GDM1 (cell line): ENCODE measurements at places on chromosomes 16 and 17.

DNA sequence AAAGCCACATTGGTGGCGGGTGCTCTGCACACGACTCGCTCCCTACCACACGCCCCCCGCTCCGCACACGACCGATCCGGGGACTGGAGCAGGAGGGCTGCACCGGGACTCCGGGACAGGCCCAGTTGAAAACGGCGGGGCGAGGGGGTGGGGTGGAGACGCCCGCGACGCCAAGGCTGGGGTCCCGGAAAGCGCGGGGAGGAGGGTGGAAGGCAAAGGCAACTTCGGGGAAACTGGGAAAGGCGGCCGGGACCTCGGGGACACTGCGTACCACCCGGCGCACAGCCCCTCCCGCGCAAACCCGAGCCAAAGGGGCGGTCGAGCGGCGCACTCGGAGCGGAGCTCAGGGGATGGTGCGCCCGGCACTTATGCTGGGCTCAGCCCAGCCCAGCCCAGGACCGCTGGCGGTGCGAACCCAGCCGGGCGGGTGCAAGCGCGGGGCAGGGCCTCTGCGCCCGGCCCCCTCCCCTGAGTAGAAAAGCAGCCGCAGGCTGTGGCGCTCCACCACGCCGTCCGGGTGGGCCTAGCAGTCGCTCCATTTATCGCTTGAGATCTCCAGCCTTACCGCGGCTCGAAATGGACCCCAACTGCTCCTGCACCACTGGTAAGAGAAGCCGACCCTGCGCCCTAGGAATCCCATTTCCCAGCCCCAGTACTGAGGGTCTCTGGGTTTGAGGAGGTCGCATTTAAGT, at the start of gene MT1M:
MT1M (plus strand) TSS at position 504 of the 692 bp plus-strand sequence; CDS start at position 577, 73 bp downstream.
- no peak for DNase-seq

GRCh38 chr17:41264599-41264998, 579 bp upstream of the KRTAP9-6 start:
- no peak for DNase-seq

DNA sequence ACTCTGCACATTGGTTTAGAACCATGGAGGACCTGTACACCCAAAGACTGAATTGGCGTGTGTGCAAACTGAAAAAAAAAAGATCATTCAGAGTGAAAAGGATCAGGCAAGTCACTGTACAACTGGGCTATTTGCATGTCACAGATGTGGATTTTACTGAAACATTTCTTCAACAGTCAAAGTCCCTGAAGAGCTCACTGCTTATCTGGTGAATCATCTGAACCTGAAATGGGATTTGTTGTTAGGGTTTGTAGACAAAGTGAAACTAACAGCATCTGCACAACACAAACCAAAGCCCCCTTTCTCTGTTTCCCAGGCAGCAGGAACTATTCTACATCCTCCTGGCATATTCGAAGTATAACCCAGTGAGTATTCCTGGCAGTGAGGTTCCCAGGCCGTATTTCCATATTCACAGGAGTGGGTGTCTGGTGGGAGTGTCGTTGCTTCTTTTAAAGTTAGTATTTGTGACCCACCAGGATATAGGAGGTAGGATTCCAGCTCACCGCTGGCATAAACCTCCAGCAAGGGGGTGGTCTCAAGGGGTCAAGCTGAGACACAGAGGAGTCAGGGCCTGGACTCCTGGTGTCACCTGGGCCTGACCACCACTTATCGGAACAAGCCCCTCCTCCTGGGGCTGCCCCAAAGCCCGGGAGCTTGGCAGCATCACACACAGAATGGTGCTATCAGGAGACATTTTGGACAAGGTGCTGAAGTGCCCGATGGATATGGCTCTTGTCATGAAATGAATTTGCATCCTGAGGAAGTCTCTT, 80.9 kb downstream of the GOSR1 start:
- no peak for DNase-seq

GRCh38 chr17:32265192-32265923, at the start of gene RHBDL3:
RHBDL3 (plus strand) TSS chr17:32265832; CDS start chr17:32266190, 358 bp downstream.
- no peak for DNase-seq

GRCh38 chr16:12740986-12741610, 62.6 kb downstream of the CPPED1 start:
- no peak for DNase-seq

DNA sequence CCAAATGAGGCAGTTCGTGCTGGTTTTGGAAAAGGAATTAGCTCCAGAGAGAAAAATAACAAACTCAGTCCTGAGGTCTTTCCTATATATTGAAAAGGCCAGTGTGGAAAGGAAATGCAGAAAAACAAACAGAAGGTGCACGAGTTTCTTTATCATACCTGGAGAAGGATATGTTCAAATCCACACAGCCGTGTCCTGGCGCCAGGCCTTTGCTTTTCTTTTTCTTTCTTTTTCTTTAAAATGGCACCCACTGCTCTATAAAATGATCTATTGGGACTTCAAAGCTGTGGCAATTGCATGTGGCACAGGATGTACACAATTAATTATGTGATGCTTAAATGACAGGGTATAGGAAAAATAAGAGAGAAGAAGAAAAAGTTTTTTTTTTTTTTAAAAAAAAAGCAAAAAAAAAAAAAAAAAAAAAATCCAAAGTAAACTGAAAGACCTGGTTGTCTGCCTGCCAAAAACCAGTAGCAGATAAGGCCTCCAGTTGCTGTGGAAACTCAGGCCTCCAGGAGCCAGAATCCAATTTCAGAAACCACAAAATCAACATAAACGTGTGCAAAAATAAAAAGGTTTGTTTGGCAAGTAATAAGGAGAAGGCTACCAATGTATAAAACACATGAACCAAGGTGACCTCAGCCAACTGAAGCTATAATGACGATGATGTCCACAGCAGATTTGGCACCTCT, 957.6 kb upstream of the SOX9 start:
- no peak for DNase-seq

DNA sequence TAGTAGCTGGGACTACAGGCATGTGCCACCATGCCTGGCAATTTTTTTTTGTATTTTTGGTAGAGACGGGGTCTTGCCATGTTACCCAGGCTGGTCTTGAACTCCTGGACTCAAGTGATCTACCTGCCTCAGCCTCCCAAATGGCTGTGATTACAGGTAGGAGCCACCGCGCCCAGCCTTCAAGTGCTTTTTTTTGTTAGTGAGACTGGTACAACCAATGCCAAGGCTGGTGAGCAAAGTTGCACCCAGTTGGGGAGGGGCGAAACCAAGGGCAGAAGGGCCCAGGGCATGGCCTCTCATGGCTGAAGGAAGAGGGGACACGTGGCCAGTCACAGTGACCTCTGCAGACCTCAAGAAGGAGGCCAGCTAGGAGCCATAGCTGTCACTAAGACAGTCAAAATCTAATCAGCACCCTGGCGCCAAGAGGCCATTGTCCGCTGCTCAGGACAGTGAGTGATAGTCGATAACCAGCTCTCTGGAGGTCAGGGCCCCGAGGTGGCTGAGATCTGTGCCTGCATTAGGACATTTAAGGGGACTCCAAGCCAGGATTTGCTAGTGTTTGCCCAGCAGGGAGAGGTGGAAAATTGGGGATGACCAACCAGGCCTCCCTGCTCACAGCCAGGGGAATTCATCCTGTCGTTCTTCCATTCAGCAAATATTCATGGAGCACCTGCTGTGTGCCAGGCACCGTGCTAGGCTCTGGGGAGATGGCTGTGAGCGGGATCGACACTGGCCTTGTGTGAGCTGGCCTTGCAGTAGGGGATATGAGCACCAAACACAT, 10.2 kb downstream of the IL4R start:
- DNase-seq, result no peak

DNA sequence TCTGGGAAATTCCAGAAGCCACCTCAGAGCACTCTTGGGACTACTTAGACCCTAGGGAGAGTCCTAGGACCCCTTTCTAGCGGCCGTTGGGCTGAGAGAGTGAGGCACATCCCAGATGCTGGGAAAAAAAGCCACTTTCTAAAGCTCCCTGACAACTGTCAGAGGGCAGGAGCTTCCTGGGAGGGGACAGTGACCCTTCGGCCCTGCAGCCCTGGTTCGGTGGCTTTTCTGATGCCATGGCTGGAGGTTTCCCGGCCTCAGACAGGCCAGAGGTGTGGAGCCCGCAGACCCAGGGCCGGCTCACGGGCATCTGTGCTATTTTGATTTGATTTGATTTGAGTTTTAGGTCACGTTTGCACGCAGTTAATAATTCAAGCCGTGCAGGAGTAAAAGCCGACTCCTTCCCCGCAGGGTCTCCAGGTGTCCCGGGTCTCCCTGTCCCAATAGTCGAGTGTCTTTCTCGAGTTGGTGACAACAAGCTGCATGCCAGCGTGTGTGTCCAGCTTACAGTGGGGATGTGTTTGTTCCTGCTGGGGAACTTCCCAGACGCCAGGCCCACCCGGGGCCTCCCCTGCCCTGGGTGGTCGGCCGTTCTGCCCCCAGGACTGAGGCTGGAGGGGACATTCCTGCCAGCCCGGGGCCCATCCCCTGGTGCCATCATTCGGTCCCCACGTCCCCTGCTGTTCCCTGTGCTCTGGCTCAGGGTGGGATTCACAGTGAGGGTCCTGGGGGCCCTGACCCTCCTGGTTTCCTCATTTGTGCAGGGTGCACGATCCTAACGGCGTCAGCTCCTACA, 1.0 kb upstream of the CBFA2T3 start:
- DNase-seq, result no peak

- no peak for DNase-seq
These were observed 10.0 kb upstream of the ACSM1 start for GRCh38 chr16:20707461-20707860.

GRCh38 chr17:48460052-48460451, 30.0 kb upstream of the SKAP1 start:
- DNase-seq, result no peak

- no peak for DNase-seq
These were observed 9.5 kb upstream of the FAM83G start for GRCh38 chr17:19013806-19014627.

- no peak for DNase-seq
These were observed 36.6 kb upstream of the MED9 start for GRCh38 chr17:17440010-17440843.

DNA sequence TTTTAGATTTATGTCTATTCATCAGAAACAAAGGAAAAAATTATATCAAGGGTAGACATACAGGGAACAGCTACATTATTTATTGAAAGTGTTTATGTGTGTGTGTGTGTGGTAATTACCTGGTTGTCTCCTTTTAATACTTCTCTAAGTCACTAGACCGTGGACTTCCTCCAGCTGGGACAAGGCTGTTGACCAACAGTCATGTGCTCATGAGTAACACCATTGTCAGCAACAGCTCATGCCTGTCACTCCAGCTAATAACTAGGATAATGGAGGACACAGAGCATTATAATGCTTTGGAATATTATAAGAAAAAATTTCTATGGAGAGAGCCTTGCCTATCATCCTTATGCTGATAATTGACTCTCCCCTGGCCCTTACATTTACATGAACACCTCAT, 125.3 kb upstream of the SALL1 start:
- no peak for DNase-seq

- no peak for DNase-seq
These were observed 352.2 kb upstream of the TNRC6C start for GRCh38 chr17:77606146-77606864.

- no peak for DNase-seq
These were observed 284.4 kb upstream of the FOXF1 start for GRCh38 chr16:86225905-86226371.

DNA sequence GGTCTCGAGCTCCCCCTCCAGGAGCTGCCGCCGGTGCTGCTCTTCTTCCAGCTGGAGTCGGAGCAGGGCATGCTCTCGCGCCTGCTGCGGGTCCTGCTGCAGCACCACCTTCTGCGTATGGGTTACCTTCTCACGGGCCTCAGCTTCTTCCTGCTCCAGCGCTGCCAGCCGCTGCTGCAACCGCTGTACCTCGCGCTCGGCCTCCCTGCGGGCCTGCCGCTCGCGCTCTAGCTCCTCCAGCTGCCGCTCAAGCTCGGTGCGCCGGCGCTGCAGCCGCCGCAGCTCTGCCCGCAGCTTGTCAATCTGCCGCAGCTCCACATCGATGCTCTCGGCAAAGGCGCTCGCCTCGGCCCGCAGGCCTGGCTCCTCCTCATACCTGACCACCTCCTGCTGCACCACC, 36.9 kb downstream of the UBN1 start:
- no peak for DNase-seq

- no peak for DNase-seq
These were observed 27.0 kb upstream of the RGS9 start for GRCh38 chr17:65109990-65110680.

DNA sequence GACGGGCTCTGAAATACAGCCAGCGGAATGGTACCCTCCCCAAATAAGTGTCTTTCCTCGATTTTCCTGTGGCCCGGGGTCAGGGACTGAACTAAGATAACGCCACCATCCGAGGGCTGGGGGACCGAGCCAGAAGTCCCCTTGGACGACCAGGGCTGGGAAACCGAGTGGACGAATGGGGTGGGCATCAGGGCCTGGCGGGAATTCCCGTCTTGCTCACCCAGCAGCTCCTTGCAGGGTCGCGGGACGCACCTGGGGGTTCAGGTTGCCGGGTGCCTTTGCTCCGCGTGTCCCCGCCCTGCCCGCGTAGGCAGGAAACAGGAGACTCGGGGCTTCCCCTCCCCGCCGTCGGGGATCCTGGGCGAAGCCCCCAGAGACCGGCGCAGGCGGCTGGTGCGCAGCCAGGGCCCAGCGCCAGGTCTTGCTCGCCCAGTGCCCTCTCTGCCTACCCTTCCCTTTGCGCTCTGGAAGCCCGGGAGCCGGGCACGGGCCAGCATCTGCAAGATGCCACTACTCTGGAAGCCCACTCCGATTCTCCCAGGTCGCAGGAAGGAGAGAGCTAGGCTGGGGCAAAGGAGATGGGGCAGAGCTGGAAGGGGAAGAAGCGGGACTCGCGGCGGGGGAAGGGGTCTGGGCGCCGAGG, 665 bp upstream of the GRIN2C start:
- DNase-seq, result no peak

- peak; percentile 5 for DNase-seq
These were observed 10.0 kb downstream of the PITPNC1 start for GRCh38 chr17:67386965-67387551.

GRCh38 chr17:43034894-43035293, 9.9 kb downstream of the RND2 start:
- DNase-seq, result no peak

- no peak for DNase-seq
These were observed 360.8 kb downstream of the SOX9 start for GRCh38 chr17:72481572-72481971.

DNA sequence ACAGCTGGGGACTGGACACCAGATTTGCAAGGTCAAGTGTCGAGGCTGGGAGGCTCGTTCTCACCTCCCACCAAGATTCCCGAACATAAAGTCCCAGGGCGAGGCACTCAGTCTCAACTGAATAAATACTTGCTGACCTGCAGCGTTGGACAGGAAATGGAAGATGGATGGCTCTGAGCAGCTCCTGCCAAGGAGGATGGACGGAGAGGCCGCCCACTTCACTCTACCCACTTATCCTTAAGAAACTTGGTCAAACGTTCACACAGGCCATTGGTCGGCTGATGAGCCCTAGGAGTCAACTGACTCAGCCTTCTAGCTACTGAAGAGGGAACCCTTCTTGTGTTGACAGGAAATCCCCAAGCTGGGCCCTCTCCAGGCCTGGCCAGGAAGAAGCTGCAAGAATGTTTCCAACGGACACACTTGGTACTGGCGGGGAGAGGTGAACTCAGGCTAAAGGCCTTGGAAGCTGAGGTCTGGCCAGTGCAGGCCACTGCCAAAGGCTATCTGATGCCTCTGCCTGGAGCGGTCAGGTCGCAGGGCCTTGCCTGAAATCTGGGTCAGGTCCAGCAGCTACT, 50.0 kb downstream of the VAC14 start:
- DNase-seq, result no peak
